ENCODE measurements at places on chromosomes 6 and 20. TPM values are rescaled to one million over a fixed set of nuclear protein-coding genes. Genes with fewer than 3 reads are reported as not detected.

Gene FAM229B
- 4.5 TPM for total RNA-seq

Gene HNF4A
- total RNA-seq = not detected

Gene CBLN4
- total RNA-seq = not detected

Gene PPDPF
- 44.7 TPM for total RNA-seq

Gene OR2B6
- total RNA-seq = not detected

Gene ENPP5
- total RNA-seq = not detected

Gene CCN6
- total RNA-seq = not detected

Gene IL20RA
- total RNA-seq = not detected

GRCh38 chr6:44742201-44742600 lies 354.7 kb downstream of the CDC5L start:
- no peak for DNase-seq

DNA sequence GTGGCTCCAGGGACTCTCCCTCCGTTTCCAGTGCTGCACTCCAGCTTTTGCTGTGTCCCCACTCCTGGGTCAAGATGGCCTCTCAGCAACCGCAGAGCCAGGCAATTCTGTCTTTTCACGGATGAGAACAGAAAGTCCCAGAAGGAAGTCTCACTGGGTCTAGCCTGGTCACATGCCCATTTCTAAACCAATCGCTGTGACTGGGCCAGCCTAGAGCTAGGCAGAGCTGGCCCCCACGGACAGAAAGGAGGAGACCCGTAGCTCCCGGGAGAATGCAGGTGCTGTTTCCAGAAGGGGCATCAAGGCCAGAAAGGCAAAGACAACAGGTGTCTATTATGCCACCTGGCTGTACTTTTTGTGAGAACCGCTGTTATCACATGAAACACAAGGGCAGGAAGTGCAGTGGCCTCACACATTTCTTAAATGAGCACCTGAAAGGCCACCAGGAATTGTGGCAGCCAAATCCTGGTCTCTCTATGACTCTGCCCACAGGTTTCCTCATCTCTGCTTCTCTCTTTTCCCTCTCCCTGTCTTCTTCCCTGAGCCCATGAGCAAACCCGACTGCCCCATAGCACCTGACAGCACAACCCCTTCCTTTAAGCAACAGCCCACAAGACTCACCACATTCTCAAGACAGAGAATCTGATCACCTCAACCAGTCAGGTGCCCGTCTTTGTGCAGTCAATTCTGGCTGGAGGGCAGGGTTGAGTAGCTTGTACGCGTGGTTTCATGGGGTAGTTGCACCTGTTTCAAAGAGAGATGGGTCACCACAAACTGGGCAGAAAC lies 37.1 kb upstream of the B4GALT5 start:
- no peak for DNase-seq

- DNase-seq = no peak
Observed at GRCh38 chr20:11436113-11436905, 481.4 kb upstream of the BTBD3 start.

DNA sequence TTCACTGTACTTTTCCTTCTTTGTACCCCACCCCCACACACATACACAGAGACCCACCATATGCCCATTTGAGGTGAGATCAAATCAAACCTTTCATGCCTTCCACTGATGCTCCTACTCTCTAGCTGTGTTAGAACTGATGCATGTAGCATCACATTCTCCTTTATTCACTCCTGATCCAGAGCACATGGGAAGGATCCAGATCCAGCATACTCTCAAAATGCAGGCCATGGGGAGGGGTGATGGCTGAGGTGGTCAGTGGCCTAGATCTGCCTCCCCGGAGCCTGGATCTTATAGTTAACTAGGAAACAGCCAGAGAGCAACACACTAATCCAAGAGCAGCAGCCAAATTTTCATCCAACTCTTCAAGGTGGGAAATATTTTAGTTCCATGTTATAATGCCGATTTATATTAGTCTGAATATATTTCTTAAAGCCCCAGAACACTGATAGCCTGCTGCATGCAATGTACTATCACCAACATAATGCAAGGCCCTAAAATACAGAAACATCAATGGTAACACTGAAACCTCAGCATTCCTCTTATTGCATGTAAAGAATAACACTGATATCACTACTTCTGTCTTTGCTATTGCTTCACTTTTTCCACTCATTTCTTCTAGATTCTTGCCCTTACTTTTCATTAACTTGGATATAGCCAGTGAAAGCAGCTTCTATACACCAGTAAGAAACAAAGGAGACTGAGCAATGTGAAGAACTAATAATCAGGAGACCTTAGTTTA lies 126.8 kb upstream of the BEND6 start:
- DNase-seq = no peak

GRCh38 chr6:125392682-125393081 lies 90.9 kb upstream of the HDDC2 start:
- DNase-seq = no peak

- no peak for DNase-seq
Observed at GRCh38 chr6:159595173-159595572, 97.9 kb downstream of the SOD2 start.

DNA sequence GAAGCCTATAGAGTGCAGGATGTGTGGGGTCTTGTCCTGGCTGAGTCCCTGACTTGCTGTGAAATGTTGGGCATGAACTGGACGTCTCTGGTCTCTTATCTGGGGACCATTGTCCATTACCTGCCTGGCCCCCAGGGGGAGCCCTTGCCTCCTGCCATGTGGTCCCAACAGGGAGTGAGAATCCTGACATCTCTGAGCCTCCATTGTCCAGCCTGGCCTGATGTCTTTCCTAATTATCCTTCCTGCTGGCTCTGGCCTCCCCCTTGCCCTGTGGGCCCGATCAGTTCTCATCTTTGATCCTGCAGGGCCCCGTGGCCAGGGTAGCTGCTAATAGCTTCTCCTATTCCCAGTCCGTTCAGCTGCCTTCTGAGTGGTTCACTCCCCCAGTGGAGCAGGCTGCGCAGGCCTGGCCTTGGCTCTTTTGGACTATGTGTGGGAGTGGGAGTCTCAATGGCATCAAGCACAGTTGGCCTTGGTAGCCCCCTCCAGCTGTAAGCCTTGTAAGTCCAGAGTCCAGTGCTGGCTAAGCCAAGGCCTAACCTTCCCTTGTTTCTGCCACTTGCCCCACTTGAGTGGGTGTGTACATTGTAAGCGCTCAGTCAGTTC lies 77.9 kb upstream of the RALY start:
- DNase-seq = peak; percentile 22

DNA sequence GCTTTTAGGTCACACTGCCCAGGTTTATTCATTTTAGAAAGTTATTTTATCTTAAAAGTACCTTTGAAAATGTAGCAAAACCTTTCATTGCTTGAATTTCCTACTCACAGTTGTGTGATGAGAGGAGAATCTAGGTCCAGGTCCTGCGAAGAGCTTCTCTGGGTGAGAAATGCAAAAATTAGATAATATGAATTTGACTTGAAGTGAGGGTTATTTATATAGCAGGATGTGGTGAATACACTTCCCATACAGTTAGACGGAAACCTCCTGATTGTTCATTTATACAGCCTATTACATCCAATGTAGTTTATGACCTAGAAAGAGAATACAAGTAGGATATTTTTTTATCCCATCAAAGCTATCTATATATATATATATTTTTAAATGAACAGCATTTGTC lies 30.5 kb downstream of the CDKAL1 start:
- DNase-seq = no peak

DNA sequence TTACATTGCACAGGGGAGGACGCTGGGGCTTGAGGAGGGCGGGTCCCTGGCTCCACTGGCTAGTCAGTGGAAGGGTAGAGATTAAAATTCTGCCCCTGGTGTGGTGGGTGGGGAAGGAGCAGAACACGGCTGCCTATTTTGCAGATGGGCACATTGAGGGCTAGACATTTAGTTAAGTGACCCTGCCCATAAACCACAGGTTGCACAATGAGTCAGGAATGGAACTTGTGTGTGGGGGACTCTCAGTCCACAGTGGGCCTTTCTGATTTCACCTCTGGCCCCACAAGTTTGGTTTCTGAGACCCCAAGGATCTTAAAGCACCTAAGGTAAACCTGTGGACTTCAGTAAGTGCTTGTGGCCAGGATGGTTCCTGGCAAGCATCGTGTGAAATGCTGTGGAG lies 22.0 kb upstream of the CCDC167 start:
- no peak for DNase-seq
